NCI-H2107 (cell line): ENCODE measurements at places on chromosomes 4 and X.

GRCh38 chrX:86349115-86349514 lies 200.9 kb downstream of the DACH2 start:
- no peak for DNase-seq

GRCh38 chr4:20253283-20253734 lies 1.6 kb downstream of the SLIT2 start:
- no peak for DNase-seq

DNA sequence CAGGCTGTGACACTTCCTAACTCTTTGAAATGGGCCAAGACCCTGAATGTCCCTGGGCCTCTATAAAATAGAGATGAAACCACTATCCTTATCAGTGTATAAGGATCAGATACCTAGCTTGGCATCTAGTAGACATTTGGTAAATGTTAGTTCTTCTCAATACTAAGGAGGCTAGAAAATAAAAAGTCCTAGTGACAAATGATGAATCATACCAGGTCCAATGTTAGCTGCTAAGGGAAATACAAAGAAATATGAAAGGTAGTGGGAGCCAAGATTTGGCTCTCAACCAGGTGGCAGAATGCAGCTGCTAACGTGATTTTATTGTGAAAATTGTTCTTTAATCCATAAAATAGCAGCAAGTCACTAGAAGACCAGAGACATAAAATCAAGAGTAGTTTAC lies 19.8 kb upstream of the PPARGC1A start:
- no peak for DNase-seq

GRCh38 chr4:186428481-186428880 lies 126.9 kb downstream of the MTNR1A start:
- DNase-seq: no peak

- no peak for DNase-seq
These were observed 31.0 kb downstream of the DCTD start for GRCh38 chr4:182886205-182886604.

GRCh38 chr4:24924309-24924781 lies 11.5 kb upstream of the CCDC149 start:
- DNase-seq: no peak

DNA sequence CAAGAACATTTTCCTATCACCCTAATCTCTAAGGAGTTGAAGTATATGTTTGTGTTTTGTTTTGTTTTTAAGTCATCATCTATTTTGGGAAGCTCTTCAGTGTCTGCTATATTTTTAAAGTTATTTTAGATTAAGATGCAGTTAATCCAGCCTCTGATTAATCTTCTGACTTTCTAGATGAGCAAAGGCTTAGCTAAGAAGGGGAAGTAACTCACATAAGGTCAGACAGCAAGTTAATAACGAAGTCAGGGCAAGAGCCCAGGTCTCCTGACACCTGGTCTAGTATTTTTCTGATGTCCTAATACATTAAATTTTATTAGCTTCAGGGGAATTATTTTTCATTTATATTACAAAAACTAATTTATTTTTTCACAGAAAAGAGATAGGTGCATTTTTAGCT lies 168.5 kb downstream of the SOWAHB start:
- no peak for DNase-seq

DNA sequence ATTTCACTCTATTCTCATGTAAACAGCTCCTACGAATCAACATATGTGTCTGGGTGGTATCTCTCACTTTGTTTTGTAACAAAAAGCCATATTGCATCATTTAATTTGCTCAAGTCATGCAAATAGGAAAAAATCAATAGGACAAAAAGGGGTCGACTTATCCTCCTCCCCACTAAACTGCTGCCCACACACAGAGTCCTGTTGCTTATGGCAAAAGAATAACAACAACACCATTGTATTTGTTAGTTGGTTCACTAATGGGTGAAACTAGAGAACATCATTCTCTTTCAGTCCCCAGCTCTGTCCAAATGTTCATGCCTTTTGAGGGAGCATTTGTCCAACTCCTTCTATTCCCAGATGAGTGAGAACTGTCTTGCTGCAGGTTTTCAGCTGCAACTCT lies 2.1 kb downstream of the HHIP start:
- DNase-seq: no peak

GRCh38 chrX:32673193-32673592 lies 538.2 kb downstream of the DMD start:
- DNase-seq: no peak

DNA sequence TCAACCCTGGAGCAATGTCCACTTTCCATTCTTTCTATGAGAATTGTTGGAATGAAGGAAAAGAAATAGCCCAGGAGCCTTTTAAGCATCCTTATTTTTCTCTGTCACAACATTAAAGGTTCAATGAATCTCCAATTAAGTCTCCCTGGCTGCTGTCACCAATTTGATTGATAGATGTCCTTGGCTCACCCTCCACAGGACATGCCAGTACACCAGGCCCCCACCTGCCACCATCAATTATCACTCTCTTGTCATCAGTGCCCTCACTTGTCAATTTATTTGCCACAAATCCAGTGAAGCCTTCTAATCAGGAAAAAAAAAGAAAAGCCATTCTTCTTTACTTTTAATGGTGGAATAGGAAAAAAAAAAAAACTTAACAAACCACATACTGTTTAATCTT lies 453.6 kb downstream of the CENPC start:
- DNase-seq: no peak

- no peak for DNase-seq
These were observed 384.4 kb downstream of the RAPGEF2 start for GRCh38 chr4:159487284-159487747.

DNA sequence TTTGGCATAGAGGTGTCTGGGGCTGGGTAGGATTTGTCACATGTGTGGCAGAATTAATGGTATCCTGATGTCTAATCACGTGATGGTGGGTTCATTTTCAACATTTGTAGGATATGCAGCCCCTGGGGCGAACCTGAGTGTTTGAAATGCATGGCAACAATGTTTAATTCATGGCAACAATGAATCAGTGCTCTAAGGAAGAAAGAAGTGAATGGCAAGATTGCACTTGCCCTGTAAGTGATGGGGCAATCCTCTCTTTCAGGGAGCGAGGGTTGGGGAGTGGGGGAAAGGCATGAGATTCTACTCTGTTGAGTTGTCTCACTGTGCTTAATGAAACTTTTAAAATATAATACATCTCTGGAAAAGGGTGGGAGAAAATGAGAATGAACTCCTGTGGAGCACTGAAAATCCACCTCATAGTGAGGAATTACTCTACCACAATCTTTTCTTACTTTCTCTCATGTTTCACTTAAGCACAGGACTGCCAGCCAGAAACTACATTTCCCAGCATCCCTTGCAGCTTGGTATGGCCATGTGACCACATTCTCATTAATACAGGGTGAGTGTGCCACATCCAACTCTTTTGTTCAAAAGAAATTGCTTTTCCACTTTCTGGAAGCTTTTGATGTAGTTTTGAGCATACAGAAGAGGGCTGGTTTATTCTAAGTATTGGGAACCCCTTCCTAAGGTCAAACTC lies 64.0 kb upstream of the PGM2 start:
- DNase-seq: no peak

DNA sequence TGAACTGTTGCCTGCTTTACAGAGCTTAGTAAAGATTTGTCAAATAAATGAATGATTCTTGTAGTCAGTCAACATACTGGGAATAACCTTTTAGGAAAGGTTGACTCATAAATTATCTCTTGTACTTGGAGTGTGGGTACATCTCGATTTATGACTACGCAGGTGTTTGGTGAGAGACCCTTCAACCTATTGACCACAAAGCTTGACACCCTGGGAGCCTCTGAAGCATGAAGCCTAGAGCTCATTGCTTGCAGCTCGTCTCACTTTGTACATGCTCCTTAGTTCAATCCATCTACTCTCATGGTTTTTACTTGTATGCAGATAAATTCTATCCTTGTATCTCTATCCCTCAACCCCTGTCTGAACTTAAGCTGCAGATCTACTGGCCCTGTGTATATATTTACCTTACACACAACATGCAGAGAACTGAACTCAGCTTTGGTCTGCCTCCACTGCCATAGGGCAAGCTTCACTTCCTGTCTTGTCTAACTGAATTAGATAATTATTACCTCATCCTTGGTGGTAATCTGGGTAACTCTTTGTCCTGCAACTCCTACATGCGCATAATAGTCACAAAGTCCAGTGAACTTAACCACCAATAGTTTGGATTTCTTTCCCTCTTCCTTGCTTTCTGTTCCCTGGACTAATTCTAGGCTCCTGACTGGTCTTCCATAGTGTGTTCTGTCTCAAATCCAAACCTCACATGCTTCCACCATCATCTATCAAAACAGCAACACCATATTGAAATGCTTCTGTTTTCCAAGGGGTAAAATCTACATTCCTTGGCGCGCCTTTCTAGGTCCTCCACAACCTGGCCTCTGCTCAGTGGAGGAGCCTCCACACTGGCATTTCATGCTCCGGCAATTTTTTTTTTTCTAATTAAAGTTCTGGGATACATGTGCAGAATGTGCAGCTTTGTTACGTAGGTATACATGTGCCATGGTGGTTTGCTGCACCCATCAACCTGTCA lies 32.2 kb upstream of the FAT1 start:
- DNase-seq: no peak

DNA sequence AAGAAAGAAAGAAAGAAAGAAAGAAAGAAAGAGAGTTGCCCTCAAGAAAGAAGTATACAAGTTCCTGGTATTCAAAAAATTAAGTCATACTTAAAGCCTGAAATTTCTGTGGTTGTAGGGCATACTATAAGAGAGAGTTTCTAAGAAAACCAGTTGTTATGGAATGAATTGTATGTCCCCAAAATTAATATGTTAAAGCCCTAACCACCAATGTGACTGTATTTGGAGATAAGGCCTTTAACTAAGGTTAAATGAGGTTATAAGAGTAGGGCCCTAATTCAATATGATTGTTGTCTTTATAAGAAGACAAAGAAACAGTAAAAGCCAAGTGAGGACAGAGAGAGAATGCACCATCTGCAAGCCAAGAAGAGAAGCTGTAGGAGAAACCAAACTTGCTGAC lies 521.1 kb downstream of the CCSER1 start:
- no peak for DNase-seq

GRCh38 chr4:124277691-124278090 lies 434.8 kb downstream of the ANKRD50 start:
- no peak for DNase-seq

DNA sequence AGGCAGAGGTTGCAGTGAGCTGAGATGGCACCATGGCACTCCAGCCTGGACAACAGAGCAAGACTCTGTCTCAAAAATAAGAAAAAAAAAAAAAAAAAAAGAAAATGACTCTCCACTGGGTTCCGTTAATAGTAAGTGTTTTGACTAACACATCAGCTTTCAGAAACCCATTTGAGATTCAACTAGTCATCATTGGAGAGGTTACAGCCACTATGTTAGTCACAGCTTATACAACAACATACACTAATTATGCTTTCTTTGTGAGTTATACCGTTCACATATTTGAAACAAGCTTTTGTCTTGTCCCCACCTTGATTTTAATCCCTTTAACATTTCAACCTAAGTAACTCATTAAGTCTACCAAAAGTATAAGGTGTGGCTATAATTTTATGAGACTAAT lies 48.2 kb downstream of the HADH start:
- DNase-seq: no peak

DNA sequence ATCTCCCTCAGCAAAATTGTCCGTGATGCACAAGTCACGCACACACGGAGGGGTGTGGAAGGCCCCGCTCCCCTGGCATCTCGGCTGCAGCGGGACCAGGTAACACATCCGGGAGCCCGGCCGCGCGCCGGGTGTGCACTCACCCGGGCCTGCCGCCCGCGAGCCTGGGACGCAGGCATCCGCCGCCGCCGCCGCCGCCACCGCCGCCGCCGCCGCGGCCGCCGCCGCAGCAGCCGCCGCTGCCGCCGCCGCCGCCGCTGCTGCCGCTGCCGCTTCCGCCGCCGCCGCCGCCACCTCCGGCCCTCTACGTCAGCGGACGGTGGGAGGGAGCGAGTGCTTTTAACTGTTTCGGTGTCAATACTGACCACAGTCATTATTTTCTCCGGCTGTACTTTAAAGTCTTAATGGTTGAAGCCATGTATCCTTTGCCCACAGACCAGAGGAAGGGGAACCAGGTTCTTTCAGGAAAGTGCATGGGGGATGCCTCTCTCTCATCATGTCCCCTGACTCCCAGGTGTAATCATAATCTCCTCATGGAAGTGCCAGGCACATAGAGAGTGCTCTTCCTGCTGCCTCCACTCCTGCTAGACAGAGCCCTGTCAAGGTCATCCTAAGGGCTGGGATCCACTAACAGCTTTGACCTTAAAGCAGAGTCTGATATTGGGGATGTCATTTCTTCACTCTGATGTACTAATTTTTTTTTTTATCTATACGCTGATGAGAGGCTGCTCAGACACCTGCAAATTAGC lies 38.0 kb downstream of the MAGEE2 start:
- peak; percentile 1 for DNase-seq

DNA sequence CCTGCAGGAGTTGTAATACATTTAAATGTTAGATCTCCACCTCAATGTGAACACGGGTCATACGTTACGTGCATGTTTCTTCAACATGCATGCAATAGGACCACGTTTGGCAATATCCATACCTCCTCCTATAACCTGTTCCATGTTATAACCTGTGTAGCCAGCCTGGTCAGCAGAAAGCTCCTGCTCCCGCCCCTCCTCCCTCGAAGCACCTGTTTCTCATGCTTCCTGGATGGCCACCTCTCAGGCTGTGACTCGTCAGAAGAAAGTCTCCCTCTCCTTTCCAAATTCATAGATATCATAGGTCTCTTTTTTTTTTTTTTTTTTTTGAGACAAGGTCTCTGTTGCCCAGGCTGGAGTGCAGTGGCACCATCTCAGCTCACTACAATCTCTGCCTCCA lies 96.5 kb downstream of the HMX1 start:
- DNase-seq: no peak

- no peak for DNase-seq
These were observed 43.0 kb downstream of the ZFYVE28 start for GRCh38 chr4:2375427-2375826.

DNA sequence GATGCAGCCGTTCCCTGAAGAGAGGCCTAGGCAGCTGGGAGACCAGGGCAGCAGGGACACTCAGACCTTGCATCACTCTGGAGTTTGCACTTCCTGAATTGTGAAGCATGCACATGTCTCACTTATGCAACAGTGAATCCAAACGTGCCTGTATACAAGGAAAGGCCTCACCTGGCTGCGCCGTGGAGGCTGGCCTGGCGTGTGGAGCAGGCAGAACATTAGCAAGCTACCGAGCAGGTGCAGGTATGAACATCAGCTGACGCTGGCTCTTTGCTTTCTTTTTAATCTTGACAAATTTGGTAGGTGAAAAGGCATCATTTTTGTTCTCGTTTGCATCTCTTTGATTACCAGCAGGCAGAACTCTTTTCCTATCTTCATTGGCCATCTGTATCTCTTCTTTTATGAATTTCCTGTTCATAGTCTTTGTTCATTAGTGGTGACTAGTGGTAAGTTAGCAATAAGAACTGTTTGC lies 37.1 kb upstream of the IRAK1 start:
- DNase-seq: peak; percentile 80

DNA sequence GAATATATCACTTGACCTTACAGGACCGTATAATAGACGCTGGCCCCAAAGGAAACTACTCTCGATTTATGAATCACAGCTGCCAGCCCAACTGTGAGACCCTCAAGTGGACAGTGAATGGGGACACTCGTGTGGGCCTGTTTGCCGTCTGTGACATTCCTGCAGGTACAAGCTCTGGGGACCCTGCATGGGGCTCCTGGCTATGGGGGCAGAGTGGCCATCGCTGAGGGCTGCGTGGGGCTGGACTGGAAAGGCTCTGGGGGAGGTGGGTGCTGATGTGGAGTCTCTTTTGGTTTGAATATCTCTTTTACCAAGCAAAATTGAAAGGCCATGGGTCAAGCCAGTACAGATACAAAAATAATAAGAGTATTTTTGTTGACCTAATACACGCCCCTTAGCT lies 33.9 kb downstream of the NELFA start:
- no peak for DNase-seq
